Activated naive CD4-positive, alpha-beta T cell treated with anti-CD3 and anti-CD28 coated beads, Interleukin-2, amount 50 U/mL, for 72 hours (primary cell): ENCODE measurements at places on chromosomes 3 and 15. TPM values are rescaled to one million over a fixed set of nuclear protein-coding genes. Genes with fewer than 3 reads are reported as not detected.

ADIPOQ gene
- total RNA-seq = not detected

DNA sequence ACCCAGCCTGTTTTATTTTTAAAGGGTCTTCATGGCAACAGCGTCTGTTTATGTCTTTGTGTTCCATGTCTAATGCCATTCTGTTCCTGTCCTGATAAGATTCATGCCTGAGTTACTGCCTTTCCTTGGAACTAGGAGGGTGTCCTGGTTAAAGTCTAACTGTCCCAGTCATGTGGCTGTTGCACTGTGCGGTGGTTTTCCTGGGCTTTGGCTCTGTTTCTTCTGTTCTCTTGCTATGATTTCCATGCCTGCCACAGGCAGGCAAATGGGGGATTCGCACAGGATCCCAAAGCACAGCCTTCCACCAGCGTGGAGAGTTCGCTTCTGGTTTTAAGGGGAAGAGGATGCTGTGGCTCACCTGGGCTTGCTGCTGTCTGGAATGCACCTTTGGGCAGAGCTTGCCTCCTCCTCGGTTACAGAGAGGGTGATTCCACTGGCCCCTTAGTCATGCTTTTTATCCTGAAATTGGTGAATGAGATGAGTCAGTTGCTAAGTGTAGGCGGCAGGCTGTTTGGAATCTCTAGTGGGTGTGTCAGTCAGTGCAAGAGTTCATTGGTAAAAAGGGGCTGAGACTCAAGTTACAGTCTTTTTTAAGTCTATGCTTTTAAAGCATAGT lies 86.8 kb downstream of the CCK start:
- no peak for DNase-seq

DNA sequence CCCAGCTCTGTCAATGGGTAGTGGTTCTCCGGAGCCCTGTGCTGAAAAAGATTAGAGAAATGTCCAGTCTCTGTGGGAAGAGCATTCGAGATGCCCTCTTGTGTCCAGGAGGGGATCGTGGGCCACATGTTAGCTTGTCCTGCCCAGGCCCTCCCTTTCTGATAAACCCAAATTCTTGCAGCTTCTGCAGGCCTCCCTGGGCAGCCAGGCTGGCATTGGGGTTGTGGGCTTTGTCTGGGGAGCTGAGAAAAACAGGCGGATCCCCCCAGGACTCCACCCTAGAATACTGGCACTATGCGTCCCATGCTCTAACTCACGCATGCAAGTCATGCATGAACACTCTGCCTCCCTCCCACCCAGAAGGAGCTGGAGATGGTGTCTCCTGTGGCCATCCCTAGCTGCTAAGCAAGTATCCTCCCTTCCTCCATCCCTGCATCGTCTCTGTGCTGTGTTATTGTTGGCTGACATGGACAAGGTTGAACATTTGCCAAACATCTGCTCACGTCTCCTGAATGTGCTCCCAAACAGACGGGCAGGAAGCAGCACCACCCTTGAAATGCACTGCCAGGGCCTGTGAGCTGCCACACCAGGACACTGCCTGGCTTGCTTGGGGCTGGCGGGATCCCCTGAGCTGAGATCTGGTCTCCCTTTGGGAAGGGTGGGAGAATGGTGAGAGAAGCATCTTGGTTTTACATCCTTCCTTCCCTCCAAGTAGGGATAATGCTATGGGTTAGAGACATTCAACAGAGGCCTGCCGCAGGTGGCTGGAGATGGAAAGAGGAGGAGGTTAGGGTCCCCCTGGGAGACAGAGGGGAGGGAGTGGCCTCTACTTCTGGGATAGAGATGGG lies 26.5 kb downstream of the CFAP161 start:
- no peak for DNase-seq

FAM174B gene
- 5.3 TPM for total RNA-seq

DNA sequence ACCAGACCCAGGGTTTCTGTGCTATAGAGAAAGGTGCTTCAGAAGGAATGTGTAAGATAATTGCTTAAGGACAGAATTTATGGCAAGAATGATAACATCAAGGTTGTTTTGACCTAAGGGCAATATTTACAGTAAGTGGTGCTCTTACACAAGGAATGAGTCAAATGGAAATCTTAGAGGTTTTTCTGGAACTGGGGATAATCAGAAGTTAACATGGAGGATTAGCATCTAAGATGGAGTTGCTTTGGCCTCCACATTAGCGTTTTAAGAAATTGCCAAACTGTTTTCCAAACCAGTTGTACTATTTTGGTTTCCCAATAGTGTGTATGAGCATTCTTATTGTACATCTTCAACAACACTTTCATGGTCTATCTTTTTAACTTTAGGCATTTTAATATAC lies 3.1 kb downstream of the WDR93 start:
- DNase-seq = no peak

GRCh38 chr3:106985721-106986120 lies 391.5 kb upstream of the CCDC54 start:
- DNase-seq = no peak

GUCA1C gene
- total RNA-seq = not detected

DNA sequence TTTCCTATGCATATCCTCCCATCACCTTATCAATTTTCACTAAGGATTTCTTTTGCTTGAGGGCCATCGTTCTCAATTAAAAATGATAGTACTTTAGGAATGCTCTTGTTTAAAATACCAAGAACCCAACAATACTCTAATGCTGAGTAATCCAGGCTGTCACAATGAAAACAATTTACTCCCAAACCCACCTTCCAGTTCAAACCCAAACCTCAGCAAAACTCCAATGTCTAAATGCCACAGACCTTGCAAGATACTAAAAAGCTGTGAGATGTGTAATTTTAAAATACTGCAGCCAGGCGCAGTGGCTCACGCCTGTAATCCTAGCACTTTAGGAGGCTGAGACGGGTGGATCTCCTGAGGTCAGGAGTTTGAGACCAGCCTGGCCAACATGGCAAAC lies 889.8 kb downstream of the ROBO1 start:
- no peak for DNase-seq

DNA sequence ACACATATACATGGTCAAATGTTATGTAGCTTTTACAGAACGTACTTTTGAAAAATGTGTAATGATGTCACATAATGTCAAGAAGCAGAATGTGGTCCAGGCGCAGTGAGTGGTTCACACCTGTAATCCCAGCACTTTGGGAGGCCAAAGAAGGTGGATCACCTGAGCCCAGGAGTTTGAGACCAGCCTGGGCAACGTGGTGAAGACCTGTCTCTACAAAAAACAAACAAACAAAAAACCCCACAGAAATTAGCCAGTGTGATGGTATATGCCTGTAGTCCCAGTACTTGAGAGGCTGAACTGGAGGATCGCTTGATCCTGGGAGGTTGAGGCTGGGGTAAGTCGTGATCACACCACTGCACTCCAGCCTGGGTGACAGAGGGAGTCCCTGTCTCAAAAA lies 15.9 kb upstream of the GLCE start:
- no peak for DNase-seq

CLRN1 gene
- total RNA-seq = not detected

GPR160 gene
- total RNA-seq = 7.2 TPM

ABI3BP gene
- 0.12 TPM for total RNA-seq

DNA sequence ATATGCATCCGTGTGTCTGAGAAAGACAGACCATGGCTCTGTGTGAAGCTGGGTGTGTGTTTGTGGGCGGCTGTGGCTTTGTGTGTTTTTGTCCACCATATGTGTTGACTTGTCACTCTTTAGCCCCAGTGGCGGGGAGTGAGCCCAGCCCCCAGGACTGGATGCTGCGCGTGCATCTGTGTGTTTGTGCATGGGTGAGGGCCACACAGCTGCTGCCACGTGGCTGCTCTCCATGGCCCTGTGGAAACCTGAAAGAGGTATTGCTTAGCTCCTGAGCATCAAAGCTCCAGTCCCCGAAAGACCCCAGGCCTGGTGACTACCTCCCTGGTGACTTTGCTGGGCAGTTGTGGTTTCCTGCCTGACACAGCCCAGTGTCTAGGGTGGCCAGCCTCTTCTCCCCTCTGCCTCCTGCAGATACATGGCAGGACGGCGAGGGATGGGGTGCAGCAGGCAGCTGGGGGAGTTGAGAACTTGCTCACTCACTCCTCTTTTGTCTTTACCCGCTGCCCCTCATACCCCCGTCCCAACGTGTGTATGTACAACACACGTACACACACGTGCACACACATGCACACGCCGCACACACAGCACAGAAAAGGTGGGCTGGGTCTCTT lies 6.5 kb downstream of the EPHB3 start:
- no peak for DNase-seq

DNA sequence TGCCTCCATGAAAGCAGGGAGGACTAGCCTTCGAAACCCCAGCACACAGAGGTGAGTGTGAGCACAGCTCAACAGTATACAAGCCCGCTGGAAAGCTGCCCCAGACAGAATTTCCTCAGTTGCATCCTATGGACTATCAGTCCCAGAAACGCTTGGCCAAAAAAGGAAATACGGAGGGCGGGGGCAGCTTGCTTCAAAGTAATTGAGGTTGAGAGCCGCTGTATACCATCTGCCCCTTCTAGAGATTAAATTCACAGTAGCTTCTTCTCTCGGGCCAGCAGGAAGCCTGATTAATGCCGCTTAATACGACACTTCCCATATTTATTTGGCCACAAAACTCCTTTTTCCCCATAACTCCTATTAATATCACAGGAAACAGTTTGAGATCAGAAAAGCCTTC lies 88.7 kb downstream of the LIPC start:
- DNase-seq = no peak

MKRN3 gene
- 0.46 TPM for total RNA-seq

DNA sequence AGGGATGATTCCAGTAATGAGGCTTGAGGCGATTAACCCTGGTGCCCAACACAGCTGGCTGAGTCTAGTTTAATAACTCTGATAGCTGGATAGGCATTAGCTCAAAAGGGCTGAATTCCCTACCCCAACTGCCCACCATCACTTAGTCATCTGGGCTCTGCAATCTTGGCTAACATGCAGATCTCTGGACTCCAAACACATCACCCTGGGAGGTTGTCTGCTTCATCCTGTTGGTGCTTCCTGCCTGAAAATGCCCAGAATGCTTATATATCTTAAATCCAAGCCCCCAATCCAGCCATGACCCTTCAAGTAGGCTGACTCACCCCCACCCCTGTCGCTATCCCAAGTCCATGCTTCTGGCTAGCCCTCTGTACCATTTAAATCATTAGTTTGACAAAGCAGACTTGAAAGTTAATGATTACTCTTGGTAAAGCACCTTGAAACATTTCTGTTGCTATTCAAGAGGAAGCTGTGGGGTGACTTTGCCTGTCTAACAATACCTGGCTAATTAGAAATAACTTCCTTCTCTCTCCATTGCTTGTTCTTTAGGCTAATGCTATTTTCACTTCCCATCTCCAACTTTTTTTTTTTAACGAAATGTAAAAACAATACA lies 107.0 kb upstream of the RORA start:
- no peak for DNase-seq

CA12 gene
- 0.95 TPM for total RNA-seq

GRCh38 chr15:36050899-36051298 lies 504.9 kb upstream of the DPH6 start:
- no peak for DNase-seq

GRCh38 chr3:32421991-32422859 lies 30.6 kb downstream of the CMTM7 start:
- no peak for DNase-seq

LRTM1 gene
- total RNA-seq = not detected

SRPRB gene
- total RNA-seq = 50.1 TPM

- DNase-seq = no peak
Measured at GRCh38 chr3:50132421-50133282, 22.5 kb upstream of the SEMA3F start.

GRCh38 chr3:29484633-29485032 lies 203.8 kb downstream of the RBMS3 start:
- DNase-seq = no peak

GRCh38 chr15:96858694-96859093 lies 528.2 kb downstream of the NR2F2 start:
- no peak for DNase-seq
